Fibroblast of lung (primary cell): ENCODE measurements at places on chromosomes 16 and 17.

DNA sequence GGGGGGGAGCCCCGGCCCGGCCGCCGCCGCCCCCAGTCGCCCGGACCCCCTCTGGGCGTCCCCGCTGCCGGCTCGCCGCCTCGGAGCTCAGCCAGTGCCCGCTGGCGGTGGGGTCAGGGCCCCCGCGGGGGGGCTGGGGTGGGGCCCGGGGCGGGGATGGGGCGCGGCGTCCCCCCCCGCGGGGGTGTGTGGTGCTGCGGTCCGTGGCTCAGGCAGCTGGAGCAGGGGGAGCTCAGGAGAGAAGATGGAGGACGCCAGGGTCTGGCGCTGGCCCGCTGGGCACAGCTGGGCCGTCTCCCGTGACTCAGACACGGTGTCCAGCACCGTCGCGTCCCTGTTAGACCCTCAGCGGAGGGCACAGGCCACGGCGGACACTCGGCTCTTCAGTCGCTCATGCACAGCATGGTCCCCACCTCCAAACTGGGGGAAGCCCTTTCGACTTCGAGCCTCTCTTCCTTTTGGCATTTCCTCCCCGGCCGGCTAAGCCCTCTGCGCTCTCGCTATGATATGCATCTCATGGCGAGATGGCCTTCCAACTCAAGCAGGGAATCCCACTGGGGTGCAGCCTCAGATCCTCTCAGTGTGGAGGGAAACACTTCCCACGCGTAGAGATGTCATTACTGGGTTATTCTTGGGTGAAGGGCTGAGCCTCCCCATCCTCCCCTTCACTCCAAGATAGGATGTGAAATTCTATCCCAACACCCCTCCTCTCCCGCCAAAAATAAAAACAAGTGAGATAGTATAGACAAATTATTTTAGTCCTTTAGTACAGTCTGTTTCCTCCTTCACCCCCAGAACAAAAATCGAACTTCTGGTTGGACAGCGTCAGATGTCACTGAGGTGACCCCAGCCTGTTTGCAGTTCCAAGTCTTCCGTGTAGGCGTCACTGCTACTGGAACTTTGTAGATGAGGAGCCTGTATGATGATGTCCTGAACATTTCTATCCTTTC is 522 bp upstream of the VEZF1 start:
- peak; percentile 70 for DNase-seq

DNA sequence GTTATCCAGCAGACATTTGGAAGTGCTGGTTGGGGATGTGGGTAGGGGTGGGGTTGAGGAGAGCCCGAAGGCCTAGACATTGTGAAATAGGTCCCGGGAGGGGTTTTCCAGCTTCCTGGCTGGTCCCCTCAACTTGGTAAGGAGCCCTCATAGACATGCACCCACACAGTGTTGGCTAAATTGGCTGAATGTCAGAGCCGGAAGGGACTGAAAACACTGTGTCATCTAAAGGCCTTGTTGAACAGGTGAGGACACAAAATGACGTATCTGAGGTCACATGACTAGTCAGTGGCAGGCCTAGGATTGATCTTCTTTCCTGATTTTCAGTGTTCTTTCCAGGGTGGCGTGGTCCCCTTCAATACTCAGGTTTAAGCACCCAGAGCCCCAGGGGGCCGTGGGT is 27.6 kb downstream of the ITGB3 start:
- DNase-seq: no peak

GRCh38 chr17:15038656-15039055 is 226.5 kb downstream of the PMP22 start:
- peak; percentile 40 for DNase-seq

DNA sequence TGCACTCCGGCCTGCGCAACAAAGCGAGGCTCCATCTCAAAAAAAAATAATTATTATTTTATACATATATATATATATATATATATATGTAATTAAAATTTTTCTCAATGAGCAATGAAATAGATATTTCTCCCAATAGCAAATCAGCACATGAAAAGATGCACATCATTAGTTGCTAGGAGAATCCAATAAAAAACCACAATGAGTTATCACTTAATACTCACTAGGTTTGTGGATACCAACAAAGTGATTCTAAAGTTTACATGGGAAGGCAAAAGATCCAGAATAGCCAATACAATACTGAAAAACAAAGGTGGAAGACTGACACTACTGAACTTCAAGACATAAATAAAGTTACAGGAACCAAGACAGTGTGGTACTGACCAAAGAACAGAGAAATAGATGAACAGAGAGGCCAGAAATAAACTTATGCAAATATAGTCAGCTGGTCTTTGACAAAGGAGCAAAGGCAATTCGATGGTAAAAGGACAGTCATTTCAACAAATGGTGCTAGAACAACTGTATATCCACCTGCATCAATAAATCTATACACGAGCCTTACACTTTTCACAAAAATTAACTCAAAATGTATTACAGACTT is 13.6 kb downstream of the SMG6 start:
- DNase-seq: no peak

GRCh38 chr17:75386430-75386829 is 19.0 kb downstream of the GRB2 start:
- no peak for DNase-seq

DNA sequence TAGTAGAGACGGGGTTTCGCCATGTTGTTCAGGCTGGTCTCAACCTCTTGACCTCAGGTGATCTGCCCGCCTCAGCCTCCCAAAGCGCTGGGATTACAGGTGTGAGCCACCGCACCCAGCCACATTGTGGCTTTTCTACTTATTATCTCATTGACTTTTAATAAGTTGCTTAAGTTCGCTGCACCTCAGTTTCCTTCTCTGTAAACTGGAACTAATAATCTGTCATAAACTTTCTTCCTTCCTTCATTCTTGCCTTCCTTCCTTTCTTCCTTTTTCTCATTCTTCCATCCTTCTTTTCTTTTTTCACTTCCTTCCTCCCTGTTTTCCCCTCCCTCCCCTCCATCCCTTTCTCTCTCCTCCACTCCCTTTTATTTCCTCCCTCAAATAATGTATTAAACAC is 192.2 kb downstream of the MAF start:
- no peak for DNase-seq

GRCh38 chr16:51565184-51565583 is 414.1 kb upstream of the SALL1 start:
- DNase-seq: no peak

- DNase-seq: no peak
Measured at GRCh38 chr17:55776271-55776670, 25.4 kb downstream of the PCTP start.

GRCh38 chr17:72338847-72339790 is 218.3 kb downstream of the SOX9 start:
- peak; percentile 99 for DNase-seq

- no peak for DNase-seq
Measured at GRCh38 chr17:77212833-77213777, 72.3 kb downstream of the SEC14L1 start.

GRCh38 chr17:6675201-6675825 is 23.8 kb downstream of the C17orf100 start:
- DNase-seq: no peak

GRCh38 chr16:14565688-14566025 is 64.4 kb downstream of the PARN start:
- DNase-seq: no peak

GRCh38 chr17:62676952-62677596 is 49.6 kb downstream of the MRC2 start:
- no peak for DNase-seq

- no peak for DNase-seq
Measured at GRCh38 chr16:10765772-10766171, 22.1 kb downstream of the NUBP1 start.

GRCh38 chr17:3035256-3035967 is 28.0 kb downstream of the OR1D5 start:
- no peak for DNase-seq
